ENCODE measurements at places on chromosomes 13 and 19.

- DNase-seq = no peak
Observed at GRCh38 chr13:93316841-93317240, 90.2 kb downstream of the GPC6 start.

GRCh38 chr13:112067116-112067741, at the start of gene SOX1:
SOX1 (plus strand) TSS chr13:112067149; CDS start chr13:112067659, 510 bp downstream.
- DNase-seq = no peak

- DNase-seq = peak; percentile 87
Observed at GRCh38 chr19:11339254-11340098, at the start of gene RAB3D. RAB3D (minus strand) TSS chr19:11339657; CDS start chr19:11337399, 2,258 bp downstream.

DNA sequence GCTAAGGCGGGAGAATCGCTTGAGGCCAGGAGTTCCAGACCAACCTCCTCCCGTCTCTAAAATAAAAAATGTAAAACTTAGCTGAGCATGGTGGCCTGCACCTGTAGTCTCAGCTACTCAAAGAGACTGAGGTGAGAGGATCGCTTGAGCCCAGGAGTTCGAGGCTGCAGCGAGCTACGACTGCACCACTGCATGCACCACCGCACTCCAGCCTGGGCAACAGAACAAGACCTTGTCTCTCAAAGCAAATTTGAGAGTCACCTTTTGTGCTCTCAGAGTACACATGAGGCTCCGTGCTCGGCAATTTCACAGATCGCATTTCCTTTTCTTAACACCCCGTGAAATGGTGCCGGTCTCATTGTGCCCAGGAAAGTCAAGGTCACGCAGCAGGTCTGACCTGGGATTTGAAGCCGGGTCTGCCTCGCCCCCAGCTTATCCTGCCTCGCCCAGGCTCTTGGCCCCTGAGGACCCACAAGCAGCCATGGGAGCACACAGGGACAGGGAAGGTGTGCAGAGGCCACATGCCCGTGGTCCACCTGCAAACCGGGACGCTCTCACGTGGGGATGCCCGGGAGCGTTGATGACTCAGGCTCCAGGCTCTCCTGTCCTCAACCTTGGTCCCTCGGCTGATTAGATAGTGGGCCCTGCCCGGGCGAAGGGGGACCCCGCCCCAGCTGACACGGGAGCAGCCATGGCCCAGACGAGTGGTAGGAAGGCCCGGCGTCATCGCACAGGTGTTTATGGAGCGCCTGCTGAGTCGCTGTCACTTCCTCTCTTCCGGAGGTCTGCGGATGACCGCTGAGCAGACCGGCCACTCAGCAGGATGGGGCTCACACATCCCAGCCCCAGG, 1.1 kb upstream of the SMIM24 start:
- DNase-seq = no peak

DNA sequence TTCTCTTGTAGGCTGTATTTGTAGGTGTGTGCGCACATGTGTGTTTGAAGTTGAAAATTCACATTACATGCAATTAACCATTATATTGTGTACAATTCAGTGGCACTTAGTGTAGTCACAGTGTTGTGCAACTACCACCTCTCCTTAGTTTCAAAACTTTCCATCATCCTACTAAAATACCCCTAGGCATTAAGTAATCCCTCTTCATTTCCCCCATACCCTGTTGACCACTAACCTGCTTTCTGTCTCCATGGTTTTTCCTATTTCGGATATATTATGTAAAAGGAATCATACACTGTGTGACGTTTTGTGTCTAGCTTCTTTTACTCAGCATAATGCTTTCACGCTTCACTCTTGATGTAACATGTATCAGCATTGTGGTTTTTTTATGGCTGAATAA, 16.1 kb downstream of the LSM14A start:
- DNase-seq = peak; percentile 71
